CD4-positive, alpha-beta T cell treated with Interleukin-15 for 1 hour (primary cell): ENCODE measurements at places on chromosomes 1 and 21.
A peak's percentile ranks its signal among the peaks of the same experiment; 100 is the strongest.

DNA sequence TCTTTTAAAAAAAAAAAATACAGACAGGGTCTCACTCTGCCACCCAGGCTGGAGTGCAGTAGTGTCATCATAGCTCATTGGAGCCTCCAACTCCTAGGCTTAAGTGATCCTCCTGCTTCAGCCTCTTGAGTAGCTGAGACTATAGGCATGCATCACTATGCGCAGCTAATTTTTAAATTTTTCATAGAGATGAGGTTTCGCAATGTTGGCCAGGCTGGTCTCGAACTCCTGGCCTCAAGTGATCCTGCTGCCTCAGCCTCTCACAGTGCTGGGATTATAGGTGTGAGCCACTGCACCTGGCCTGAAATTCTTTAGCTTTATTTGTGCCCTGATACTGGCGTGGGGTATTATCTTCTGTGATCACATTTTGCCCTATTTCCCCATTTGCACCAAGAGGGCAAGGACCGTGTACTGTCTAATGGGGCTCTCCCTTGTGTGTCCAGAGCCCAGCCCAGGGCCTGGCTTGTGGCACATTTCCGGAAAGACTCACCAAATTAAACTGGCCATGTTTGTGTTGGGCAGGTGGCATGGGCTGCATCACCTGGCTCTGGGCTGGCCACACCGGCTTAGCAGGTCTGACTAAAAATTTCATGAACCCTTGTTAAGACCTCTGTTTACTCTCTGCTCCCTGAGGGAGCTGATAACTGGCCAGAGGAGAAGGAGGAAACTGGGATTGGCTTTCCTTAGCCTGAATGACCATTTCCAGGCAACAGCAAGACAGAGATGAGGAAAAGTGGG is 32.2 kb downstream of the TRIM62 start:
- no peak for DNase-seq

DNA sequence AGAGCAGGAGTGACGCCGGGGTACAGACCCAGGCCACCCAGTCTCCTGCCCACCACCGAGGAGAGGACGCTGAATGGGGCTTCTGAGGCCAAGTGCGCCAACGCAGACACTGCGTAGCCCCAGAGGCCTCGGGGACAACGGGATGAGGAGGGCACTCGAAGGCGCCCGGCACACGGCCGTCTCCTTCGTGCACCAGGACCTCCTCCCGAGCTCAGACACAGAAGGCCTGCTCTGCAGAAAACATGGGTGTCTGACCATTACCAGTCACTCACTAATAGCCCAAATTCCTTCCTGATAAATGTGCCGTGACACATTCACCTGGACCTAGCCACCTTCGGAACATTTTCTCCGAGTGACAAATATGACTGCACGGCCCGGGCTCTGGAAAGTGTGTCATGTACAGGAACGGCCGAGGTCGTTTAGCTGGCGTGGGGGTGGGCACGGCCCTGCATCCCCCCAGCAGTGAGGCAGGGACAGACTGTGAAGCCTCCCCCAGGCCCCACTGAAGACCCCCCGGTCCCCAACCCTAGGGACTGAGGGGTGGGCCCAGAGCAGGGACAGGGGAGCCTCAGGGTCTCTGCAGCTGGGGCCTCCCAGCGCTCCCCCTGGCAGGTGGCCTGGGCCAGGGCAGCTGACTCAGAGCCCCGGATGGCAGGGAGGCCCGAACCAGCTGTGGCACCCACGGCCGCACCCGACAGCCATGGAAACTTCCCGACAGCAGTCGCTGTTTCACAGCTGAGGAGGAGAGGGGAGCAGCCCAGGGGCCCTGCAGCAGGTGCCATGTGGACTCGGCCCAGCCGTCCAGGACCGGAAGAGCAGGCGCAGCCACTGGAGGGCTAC is 16.7 kb upstream of the COL6A2 start:
- no peak for DNase-seq

GRCh38 chr1:108560189-108560873 is 431 bp downstream of the EEIG2 start:
- DNase-seq = no peak

- DNase-seq = no peak
Measured at GRCh38 chr21:34299168-34299539, 64.7 kb upstream of the KCNE2 start.

GRCh38 chr1:167294528-167294927 is 73.8 kb downstream of the POU2F1 start:
- no peak for DNase-seq

GRCh38 chr1:195158091-195158490 is 1450.1 kb downstream of the KCNT2 start:
- no peak for DNase-seq

- DNase-seq = peak; percentile 59
Measured at GRCh38 chr1:115829023-115829674, 11.8 kb downstream of the NHLH2 start.

DNA sequence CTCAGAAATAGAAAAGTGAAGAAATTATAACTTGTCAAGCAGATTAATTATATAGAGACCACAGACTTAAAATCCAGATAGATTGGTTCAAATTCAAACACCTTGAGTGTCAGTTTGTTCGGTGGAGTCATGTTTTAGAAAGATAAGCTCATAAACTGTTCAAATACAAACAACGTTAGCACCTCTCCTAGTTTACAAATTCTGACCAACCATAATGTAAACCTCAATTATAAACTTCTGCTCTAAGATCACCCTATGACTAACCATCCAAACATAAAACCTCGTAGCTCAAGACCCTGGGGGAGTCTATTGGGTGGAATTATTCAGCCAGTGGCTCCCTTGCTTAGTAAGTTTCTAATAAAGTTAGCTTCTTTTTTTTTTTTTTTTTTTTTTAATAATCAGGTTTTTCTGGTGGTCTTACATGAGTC is 12.4 kb downstream of the CBR1 start:
- DNase-seq = no peak

DNA sequence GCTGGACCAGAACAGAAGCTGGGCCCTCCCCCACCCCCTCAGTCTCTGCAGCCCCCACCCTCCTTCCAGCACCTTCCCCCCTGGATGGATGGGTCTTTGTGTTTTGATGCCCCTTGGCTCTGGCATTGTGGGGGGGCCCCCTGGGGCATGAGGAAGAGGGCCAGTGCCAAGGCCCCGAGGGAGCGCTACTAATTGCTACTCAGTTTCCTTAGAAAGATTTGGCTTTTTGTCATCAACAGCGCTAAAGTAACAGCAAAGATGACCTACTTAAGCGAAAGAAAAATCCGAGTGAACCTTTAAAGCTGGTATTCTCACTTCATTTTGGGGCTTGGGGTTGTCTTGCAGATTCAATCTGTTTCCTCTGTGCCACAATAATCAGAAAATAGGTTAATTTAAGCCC is 63.5 kb downstream of the SKI start:
- no peak for DNase-seq

- peak; percentile 61 for DNase-seq
Measured at GRCh38 chr1:31154632-31155215, 85.0 kb downstream of the NKAIN1 start.

- DNase-seq = no peak
Measured at GRCh38 chr1:234538930-234539649, 60.1 kb upstream of the TARBP1 start.
